ENCODE measurements at places on chromosomes 13 and 19.

DNA sequence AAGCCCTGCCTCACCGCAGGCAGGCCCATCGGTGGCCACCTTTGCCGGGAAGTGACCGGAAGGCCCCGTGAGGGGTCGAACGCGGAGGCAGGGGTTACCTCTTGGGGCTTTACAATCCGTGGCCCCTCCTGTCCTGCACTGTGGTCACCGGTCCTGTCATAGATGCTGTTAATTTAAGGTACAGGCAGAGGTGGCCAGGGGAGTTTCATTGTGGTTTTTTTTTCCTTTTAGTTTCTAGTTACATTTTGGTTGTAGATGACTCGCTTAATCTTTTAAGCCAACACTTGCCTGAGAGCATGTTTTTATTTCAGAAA lies 13.1 kb downstream of the COMP start:
- H3K4me1 ChIP-seq, result no peaks in the 10 kb centered on the region
- no peak overlapping the region for H3K4me3 ChIP-seq
- DNase-seq, result no peak
- no peak overlapping the region for H3K27ac ChIP-seq
- H3K36me3 ChIP-seq, result no peaks in the 10 kb centered on the region
- no peaks in the 10 kb centered on the region for H3K27me3 ChIP-seq

DNA sequence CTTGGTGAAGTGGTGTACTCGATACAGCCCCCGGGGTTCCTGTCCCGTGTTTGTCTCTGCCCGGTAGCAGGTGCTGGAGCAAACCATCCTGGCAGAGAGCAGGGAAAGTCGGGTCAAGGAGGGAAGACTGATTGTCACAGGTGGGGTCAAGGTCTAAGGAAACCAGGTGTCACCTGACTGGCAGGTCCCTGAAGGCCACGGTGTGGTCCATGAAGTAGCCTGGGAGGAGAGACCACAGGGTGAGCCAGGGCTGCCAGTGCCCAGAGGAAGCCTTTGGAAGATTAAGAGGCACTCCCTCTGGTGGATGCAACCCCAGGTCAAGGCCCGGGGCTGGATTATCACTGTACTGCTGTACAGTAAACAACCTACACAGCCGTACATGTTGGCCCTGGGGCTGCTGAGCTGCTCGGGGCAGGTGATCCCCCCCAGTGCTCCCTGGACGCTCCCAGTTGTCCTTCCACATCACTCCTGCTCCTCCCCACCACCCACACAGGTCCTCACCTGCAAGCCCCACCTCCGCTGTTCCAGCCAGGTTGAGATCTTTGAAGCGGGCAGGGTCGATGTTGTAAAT lies 6.0 kb upstream of the CCER2 start:
- DNase-seq, result no peak
- no peaks in the 10 kb centered on the region for H3K36me3 ChIP-seq
- H3K4me3 ChIP-seq, result no peak overlapping the region
- no peaks in the 10 kb centered on the region for H3K27me3 ChIP-seq
- no peak overlapping the region for H3K27ac ChIP-seq

DNA sequence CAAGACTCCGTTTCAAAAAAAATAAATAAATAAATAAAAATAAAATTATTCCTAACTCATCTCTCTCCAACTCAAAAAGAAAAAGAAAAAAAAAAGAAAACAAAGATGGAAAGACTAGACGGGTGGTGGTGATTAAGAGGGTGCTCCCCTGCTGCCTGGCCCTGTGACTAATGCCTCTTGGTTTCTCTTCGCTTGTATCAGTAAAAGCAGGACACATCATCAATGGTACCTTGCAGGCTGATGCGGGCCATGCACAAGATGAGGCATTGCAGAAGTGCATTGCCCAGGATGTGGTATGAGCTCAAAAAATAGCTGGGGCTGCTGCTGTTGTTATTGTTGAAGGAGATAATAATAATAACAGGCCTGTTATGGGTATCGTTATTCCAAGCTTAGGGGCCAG lies 14.6 kb downstream of the ACER1 start:
- no peak for DNase-seq
- H3K27ac ChIP-seq, result no peak overlapping the region
- H3K36me3 ChIP-seq, result no peaks in the 10 kb centered on the region
- no peaks in the 10 kb centered on the region for H3K27me3 ChIP-seq
- H3K4me3 ChIP-seq, result no peak overlapping the region

GRCh38 chr19:41627966-41628675 lies 1.2 kb upstream of the CEACAM4 start:
- no peaks in the 10 kb centered on the region for H3K27me3 ChIP-seq
- no peak for DNase-seq
- no peaks in the 10 kb centered on the region for H3K36me3 ChIP-seq
- no peak overlapping the region for H3K27ac ChIP-seq
- H3K4me3 ChIP-seq, result no peak overlapping the region

GRCh38 chr13:46551410-46552302 lies 1.3 kb upstream of the LRCH1 start:
- H3K4me1 ChIP-seq, result no peaks in the 10 kb centered on the region
- H3K27ac ChIP-seq, result no peak overlapping the region
- H3K27me3 ChIP-seq, result no peaks in the 10 kb centered on the region
- no peaks in the 10 kb centered on the region for H3K36me3 ChIP-seq
- peak overlapping the region; percentile 95 for H3K4me3 ChIP-seq

GRCh38 chr19:3547301-3547731 lies 8.3 kb downstream of the TEKTIP1 start:
- no peak for DNase-seq
- no peak overlapping the region for H3K27ac ChIP-seq
- no peaks in the 10 kb centered on the region for H3K36me3 ChIP-seq
- H3K27me3 ChIP-seq, result no peaks in the 10 kb centered on the region
- no peaks in the 10 kb centered on the region for H3K4me1 ChIP-seq

DNA sequence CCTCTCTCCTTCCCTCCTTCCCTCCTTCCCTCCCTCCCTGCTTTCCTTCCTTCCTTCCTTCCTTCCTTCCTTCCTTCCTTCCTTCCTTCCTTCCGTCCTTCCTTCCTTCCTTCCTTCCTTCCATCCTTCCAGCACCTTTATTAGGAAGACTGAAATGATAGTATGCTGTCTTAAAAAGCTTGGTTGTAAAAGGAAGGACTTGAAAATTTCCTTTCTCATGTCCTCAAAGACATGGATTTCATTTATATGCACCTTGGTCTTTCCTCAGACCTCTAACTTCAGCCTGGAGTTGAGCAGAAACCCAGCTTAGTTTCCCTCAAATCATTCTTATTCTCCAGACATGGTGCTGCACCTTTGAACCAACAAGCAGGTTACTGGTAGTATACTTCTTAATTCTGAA lies 141.7 kb downstream of the GPC6 start:
- H3K4me1 ChIP-seq, result no peaks in the 10 kb centered on the region
- no peak overlapping the region for H3K27ac ChIP-seq
- H3K36me3 ChIP-seq, result no peaks in the 10 kb centered on the region
- no peaks in the 10 kb centered on the region for H3K27me3 ChIP-seq

DNA sequence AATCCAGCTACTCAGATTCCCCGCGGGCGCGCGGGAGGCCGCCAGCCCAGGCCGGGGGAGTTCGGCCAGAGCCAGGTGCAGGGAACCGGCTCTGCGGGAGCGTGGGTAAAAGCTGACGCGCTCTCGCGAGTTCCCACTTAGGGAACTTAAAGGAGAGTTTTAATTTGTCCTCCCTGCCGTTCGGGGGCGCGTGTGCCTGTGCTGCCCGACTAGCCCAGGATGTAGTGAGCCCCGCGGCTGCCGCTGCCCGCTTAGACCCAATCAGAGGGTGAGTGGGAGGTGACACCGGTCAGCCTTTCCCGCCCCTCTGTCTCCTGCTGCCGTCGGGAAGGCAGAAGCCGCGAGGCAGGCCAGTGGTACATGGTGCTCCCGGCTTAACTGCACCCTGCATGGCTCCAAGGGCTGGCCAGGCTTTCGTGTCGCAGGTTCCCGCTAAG lies 36.0 kb upstream of the NEK3 start:
- no peak overlapping the region for H3K27ac ChIP-seq
- H3K27me3 ChIP-seq, result no peaks in the 10 kb centered on the region
- DNase-seq, result peak; percentile 85

- no peak for DNase-seq
- no peak overlapping the region for H3K27ac ChIP-seq
- H3K27me3 ChIP-seq, result no peaks in the 10 kb centered on the region
- H3K36me3 ChIP-seq, result no peaks in the 10 kb centered on the region
These were observed 181.4 kb upstream of the TUBA3C start for GRCh38 chr13:19362946-19363510.

DNA sequence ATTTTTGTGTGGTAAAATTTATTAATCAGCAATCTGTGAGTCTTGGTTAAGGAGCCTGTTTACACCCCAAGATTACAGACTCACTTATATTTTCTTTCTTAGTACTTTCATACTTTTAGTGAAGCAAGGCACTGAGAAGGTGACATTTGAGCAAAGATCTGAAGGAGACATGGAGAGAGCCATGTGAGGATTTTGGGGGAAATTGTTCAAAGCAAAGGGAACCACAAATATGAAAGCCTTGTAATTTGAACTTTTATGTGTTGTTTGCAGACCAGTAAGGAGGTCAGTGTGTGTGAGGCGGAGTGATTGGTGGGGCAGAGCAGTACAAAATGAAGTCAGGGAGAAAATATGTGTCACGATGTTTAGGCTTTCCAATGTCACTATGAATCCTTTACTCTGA lies 140.7 kb upstream of the KLF12 start:
- no peak overlapping the region for H3K27ac ChIP-seq
- H3K4me1 ChIP-seq, result no peaks in the 10 kb centered on the region
- H3K27me3 ChIP-seq, result no peaks in the 10 kb centered on the region
- H3K4me3 ChIP-seq, result no peak overlapping the region

- no peaks in the 10 kb centered on the region for H3K27me3 ChIP-seq
- no peak overlapping the region for H3K4me3 ChIP-seq
- H3K27ac ChIP-seq, result no peak overlapping the region
- no peaks in the 10 kb centered on the region for H3K36me3 ChIP-seq
- H3K4me1 ChIP-seq, result peaks cover 7% of the 10 kb centered on the region
These were observed 164.7 kb downstream of the MTUS2 start for GRCh38 chr13:28984825-28985224.

DNA sequence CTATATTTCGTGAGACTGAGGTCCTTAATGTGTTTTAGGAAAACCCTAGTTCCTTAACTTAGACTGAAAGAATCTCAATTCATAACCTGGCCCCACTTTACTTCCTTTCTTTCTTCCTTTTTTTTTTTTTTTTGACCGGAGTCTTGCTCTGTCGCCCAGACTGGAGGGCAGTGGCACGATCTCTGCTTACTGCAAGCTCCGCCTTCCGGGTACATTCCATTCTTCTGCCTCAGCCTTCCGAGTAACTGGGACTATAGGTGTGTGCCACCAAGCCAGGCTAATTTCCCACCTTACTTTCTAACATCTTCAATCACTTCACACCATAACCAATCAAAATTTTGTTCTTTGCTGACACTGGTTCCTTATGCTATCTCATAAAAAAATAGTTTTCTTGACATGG lies 2097.0 kb downstream of the PCDH9 start:
- H3K4me3 ChIP-seq, result no peak overlapping the region
- H3K4me1 ChIP-seq, result no peaks in the 10 kb centered on the region
- H3K36me3 ChIP-seq, result no peaks in the 10 kb centered on the region
- H3K27me3 ChIP-seq, result no peaks in the 10 kb centered on the region

- H3K27ac ChIP-seq, result no peak overlapping the region
- no peak for DNase-seq
- no peaks in the 10 kb centered on the region for H3K27me3 ChIP-seq
These were observed 270.4 kb downstream of the ENOX1 start for GRCh38 chr13:43516401-43516833.

GRCh38 chr13:75764251-75764925 lies 128.3 kb downstream of the LMO7 start:
- no peak overlapping the region for H3K4me3 ChIP-seq
- H3K4me1 ChIP-seq, result peaks cover 15% of the 10 kb centered on the region
- H3K36me3 ChIP-seq, result no peaks in the 10 kb centered on the region
- no peak overlapping the region for H3K27ac ChIP-seq

DNA sequence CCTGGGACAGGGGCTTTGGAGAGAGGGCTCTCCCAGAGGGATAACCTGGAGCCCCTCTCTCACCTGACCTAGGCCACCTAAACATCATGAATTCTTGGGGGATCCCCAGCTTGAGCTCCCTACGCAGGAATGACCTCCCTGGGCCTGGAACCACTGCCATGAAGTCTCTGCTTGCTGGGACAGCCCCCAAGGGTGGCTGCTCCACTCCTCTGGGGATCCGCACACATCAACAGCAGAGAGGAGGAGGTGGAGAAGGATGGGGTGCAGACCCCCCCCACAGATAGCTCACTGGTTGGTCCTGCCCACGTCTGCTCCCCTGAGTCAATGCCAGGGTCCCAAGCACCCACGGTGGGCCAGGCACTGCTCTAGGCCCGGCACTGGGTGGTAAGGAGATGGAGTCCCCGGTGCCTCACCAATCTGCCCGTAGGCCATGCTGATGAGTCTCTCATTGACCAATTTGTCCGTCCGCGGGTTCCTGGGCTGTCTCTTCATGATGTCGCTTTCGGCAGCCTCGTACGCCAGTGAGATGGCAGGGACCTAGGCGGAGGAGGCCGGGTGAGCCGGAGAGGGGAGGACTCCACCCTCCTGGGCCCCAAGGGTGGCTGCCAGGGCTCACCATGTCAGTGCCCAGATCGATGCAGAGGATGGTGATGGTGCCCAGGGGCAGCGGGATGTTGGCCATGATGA lies 10.8 kb upstream of the RABAC1 start:
- H3K4me1 ChIP-seq, result no peaks in the 10 kb centered on the region
- H3K4me3 ChIP-seq, result no peak overlapping the region
- no peaks in the 10 kb centered on the region for H3K27me3 ChIP-seq

DNA sequence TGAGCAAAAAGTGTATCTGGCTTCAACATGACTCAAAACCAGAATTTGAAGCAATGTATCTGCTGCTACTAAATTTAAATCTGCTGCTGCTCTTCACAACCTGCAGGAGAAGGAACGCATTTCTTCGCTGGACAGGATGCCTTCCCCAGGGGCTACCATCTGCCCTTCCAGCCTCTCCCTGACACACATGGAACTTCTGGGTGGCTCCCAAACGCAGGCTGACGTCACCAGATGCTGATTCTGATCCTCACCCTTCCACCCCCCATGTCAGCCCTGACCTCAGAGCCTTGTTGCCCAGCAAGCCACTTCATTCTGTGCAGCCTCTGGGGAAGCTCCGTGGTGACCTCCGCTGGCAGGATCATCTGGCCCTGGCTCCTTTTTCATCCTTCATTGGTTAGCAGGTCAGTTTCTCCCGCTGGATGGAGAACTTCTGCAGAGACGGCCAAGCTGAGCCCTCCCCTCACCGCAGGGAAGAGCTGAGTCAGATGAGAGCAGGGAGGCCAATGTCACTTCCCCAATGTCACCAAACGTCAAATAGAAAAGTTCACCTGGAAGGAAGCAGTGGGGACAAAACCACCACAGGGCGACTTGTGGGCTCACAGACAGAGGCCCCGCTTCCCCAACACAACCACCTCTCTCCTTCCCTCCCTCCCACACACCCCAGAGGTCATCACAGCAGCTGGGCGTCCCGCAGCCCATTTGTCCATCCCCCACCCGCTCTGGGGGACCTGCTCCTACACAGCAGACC lies 14.0 kb upstream of the RAB20 start:
- no peak overlapping the region for H3K27ac ChIP-seq
- H3K36me3 ChIP-seq, result no peaks in the 10 kb centered on the region
- no peak for DNase-seq
- H3K4me3 ChIP-seq, result no peak overlapping the region
- no peaks in the 10 kb centered on the region for H3K27me3 ChIP-seq

DNA sequence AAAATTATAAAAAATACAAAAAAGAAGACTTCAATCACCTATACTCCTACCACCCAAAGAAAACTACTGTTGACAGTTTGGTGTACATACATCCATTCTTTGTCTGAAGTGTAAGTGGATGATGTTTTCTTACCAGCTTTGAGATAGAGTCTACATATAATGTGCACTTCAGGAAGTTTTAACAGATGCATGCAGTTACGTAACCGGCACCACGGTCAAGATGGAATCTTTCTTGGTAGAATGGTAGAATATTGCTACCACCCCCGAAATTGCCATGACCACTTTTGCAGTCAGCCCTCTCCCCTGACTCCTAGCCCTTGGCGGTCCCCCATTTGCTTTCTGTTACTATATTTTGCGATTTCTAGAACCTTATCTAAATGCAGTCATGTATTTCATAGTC lies 1.4 kb downstream of the CUL4A start:
- no peaks in the 10 kb centered on the region for H3K36me3 ChIP-seq
- no peak overlapping the region for H3K27ac ChIP-seq
- no peak overlapping the region for H3K4me3 ChIP-seq
- no peaks in the 10 kb centered on the region for H3K27me3 ChIP-seq
- H3K4me1 ChIP-seq, result peaks cover 20% of the 10 kb centered on the region
